ENCODE measurements at places on chromosomes 4 and X.
A peak's percentile ranks its signal among the peaks of the same experiment; 100 is the strongest.

GRCh38 chr4:142434519-142435224 lies 411.4 kb downstream of the INPP4B start:
- DNase-seq = no peak

- DNase-seq = no peak
Measured at GRCh38 chr4:7487998-7488671, 53.4 kb upstream of the PSAPL1 start.

DNA sequence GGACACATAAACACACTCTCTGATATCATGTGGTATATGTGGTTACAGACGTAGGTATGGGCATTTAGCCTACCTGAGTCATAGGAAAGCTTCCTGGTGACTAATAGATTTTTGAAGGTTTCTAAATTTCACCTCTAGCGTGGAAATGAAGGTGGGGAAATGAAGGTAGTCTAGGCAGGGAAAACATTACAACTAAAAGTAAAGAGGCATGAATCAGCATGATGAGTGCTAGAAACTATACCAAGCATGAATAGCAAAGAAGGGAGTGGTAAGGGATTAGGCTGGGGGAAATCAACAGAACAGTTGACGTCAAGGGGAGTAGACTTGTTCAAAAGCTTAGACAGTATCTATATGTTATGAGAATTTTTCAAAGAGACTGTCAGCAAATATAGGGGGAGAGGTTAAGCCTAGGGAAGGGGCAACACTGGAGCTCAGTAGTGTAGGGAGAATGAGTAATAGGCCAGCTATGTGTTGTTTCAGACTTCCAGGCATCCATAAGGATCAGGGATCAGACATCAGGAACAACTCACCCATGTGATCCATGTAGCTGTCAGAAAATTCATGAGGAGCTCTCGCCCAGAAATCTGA lies 279.3 kb upstream of the DIPK2B start:
- DNase-seq = peak; percentile 13

DNA sequence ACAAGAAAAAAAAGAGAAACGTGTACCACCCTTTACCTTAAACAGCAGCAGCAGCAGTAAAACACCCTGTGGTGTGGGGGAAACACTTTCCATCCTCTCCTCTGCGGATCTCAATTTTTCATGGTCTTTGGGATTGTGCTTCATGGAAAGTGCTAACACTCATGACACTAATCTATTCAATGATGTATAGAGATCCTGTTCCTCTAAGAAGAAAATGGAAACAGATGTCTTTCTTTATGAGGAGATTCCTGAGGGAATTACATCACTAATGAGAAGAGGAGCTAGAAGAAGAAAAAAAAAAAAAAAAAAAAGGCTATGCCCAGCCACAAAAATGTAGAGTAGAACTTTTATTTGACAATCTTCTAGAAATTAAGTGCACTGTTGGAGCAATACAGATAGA lies 62.9 kb upstream of the NDST3 start:
- no peak for DNase-seq

DNA sequence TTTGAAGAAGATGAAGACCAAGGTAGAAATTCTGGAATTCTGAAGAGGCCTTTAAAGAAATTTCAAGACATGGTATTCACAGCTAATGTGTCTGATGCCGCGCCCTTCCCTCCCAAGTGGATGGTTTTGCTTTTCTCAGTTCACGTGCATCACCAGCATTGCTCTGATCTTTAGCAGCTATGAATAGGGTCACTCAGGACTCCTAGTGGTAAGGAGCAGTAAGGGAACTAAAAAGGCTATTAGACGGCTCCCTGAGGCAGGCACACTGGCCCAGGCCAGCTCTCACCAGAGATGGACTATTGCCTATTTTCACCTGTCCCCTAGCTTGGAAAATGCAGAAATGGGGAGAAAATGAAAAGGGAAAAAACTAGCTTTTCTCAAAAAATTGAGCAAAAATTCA lies 447.5 kb upstream of the RASGEF1B start:
- peak; percentile 34 for DNase-seq

DNA sequence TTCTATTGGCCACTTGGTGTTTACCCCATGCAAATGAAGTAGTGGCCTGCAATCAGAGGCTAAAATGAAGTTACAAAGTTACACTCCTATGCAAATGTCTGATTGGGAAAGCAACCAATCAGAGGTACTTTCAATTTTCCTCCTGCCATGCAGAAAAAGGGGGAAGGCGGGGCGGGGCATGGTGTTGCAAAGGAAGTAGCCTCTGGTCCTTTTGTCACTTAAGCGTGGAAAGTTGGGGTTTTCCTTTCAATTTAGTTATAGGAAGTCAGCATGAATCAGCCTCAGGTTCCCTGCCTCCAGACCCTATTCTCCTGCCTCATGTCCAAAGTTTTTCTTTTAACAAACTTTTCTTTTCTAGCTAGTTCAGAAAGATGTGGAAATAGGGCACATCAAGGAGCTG lies 69.3 kb downstream of the GPC4 start:
- no peak for DNase-seq

DNA sequence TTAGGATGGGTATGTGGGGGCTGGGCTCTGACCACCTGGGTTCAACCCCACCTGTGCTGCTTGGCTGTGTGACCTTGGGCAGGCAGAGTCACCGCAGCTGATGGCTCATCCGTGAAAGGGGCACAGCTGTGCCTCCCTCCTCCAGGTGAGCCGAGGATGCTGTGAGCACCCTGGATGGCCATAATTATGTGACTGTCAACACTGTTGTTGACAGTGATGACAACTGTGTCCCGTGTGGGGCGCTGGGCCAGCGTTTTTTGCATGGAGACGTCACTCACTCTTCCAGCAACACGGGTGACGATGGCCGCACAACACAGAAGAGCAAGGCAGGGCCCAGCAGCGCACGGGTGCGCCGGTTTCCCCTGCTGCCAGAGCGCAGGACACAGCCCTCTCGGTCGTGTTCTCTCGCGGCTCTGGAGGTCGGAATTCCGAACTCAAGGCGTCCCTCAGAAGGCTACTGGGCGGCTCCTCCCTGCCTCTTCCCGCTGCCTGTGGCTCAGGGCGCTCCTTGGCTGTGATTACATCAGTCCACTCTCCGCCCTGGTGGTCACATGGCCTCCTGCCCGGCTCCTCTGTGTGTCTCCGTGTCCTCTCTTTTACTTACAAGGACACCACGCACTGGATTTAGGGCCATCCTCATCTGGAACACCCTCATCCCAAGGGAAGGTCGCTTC lies 1.3 kb downstream of the SH3TC1 start:
- peak; percentile 80 for DNase-seq

DNA sequence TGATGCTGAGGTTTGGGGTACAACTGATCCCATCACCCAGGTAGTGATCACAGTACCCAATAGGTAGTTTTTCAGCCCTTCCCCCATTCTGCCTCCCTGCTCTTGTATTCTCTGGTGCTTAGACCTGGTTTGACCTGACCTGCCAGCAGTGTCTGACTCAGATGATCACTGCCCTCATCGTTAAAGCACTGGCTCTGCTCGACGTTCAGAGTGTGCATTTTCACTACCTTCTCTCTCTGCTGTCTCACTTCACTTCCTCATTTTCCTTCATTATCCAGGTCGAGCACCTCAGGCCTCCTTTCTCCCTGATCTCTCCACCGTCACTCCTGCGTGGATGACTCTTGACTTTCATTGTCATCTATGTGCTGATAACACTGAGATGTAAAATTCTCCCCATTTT lies 83.6 kb downstream of the PARM1 start:
- peak; percentile 15 for DNase-seq

GRCh38 chr4:173433447-173433846 lies 34.5 kb upstream of the SCRG1 start:
- DNase-seq = no peak

DNA sequence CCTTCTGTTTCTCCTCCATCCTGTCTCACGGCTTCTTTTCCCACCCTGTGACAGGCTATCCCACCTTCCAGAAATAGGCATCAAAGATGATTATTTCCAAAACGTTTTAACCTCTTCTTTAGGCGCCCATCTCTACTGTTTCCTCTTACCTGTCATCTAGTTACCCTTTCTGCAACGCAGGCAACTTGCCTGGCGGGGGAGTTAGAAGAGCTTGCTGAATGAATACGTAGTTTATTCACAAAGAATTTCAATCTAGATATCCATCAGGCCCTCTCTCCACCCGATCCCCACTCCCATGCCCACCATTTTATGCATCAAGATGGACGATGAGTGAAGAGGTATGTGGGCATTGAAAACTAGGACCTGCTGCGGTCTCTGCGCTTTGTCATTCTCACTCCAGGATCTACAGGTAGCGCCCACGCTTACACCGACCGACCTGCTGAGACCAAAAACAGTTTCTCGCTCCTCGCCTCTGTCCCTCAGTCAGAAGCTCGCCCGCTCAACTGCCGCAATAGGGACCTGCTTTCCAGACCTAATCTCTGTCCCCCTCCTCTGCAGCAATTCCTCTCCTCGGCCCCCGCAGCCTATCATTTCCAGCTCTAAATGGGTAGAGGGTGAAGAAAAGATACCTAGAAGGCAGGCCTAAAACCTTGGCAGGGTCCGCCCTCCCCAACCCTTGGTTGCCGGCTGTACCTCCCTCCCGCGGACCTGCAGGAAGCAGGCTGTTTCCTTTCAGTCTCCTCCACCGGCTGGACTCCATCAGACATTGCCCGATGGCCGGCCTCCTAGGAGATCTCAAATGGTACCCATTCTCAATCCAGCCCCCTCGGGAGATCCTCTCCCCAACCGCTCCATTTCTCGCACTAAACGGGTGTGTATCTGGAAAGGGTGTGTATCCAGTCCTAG lies 624 bp downstream of the BEX5 start:
- DNase-seq = no peak

- no peak for DNase-seq
Measured at GRCh38 chrX:10022580-10023245, 55.6 kb downstream of the CLDN34 start.

DNA sequence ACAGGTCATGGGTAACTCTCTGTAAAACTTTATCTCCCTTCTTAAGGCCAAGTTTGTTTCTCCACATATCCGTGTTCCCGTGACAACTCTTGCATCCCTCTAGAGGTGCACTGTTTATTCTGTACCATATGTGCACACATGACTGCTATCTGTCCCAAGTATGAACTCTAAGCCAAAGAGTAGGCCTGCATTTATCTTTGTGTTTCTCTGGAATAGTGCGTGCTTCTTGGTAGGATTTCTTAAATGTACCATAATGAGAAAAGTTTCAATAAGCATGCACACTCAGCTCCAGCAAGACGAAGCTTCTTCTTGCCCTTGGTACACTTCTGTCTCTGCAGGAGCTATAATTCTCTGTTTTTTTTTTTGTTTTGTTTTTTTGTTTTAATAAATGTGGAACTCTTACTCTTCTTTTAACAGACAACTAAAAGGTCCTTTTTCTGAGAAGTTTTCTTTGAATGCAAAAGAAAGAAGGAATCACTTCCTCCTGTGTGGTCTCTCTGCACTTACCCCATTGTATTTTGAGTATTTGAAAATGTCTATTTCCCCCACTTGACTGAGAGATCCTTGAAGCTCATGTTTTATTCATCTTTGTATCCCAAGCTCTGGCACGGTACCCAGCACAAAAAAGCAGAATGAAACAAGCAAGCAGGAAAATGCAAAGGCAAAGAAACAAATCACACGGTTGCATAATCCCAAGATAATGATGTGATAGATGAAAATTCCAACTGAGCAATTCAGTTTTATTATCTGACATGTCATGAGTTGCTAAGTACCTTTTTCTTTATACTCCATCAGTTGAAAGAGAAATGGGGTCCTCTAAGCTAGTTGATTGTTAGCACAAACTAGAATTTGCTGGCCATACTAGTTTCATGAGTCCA lies 521.9 kb upstream of the BOD1L1 start:
- DNase-seq = no peak

DNA sequence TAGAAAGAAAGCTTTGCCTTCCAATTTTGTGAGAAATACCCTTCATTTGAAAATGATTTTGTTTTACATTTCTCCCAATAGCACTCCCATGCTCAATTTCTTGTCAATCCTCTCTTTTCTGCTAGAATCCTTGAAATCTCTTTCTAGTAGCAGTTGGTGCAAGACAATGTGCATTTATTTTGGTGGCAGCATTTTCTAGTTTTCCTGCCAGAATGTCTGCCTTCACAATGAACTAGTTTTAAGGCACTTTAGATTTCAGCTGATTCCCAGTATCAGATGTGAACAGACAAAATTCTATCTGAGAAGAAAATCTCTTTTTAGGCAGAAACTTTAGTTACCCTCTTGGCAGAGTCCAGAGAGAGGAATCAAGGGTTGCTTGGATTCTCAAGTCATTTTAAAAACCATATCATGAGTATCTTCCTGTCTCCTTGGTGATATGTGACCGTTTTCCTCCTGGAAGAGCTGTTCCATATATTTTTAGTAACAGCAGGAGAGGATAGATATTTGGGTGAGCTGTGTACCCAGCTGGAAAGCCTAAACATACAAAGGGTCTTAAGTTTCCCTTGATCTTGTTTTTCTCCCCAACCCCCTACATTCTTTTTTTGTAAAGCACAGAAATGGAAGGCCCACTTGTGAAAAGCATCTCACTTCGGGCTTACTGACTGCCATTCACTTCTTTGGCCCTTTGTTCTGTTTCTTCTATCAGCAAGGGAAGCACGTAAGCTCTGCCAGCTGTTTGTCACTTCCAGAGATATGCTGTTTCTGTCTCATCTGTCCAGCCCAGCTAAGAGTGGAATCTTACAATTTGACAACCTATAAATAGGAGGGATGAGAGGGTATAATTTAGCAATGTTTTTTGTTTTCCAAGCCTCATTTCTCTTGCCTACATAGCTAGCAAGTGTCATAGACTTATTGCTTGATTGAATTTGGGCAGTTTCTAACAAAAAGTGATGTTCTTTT lies 38.7 kb downstream of the TSPAN7 start:
- DNase-seq = no peak

DNA sequence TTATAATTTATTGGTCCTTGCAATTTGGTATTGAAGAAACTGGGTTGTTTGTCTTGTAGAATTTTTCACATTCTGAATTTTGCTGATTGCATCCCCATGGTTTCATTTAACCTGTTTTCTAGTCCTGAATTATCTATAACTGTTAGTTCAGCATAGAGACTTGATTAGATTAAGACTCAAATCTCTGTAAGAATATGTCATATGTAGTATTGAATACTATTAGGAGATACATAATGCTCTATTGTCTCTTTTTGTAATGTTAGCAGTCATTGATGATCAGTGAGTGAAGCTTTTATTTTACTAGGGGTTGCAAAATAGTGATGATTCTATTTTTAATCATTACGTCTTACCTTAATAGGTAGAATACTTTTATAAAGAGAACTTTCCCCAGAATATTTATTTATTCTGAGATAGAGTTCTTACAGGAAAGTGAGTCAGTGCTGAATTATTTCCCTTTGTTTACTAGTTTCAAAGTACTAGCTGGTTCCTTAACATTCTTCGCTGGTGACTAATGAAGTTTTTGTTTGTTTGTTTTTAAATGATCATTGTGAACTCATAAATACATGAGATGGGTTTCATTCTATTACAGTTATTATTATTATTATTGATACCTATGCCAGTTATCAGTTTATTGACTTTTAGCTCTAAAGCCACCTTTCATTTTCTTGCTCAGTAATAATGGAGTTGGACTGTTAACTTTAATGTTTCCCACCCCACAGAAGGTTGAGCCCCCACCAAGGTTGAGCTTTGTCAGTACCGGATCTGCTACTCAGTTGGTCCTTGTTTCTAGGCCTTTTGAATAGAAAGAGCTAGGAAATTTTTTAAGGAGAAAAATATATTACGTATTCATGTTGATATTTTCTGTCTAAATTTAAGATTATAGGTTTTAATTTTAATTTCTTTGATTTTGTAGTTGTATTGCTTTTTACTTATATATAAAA lies 102.3 kb downstream of the LARP1B start:
- DNase-seq = peak; percentile 8

All from hepatocyte (in vitro differentiated cells).